ENCODE measurements at places on chromosomes 6 and 20.
A peak's percentile ranks its signal among the peaks of the same experiment; 100 is the strongest.

DNA sequence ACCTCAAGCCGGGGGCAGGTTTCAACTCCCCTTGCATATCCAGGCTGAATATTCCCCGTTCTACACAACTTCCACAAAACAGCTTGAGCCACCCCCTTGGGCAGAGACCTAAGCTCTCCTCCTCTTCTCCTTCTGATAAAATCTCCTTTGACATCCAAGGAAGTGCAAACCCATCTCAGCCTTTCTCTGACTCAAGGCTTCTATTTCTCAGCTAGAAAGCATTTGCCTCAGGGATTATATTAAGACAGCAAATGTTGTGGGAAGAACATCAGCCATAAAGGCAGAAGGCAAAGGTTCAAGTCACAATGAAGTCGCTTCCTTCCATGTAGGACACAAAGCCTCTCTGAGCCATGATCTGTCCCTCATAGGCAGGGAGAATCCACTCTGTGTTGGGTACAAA lies 386.6 kb upstream of the ARID1B start:
- DNase-seq: no peak

GRCh38 chr6:106003268-106003987 lies 82.7 kb upstream of the PRDM1 start:
- DNase-seq: no peak

DNA sequence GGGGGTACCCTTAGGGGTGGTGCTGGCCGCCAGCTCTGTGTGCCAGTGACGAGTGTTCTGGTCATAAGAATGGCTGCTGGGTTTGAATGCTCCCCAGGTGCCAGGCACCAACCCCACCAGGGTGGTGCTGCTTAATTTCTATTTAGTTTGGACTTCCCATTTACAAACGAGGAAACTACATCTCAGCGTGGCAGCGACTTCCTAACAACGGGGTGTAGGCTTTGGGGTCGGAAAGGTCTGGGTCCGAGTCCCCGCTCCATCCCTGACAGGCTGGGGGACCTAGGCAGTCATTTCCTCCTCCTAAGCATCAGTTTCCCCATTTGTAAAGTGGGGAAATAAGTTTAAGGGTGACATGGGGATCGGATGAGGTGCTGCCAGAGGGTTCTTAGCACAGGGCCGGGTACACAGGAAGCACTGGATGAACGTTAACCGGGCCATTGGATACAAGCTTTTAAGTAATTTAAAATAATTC lies 30.3 kb downstream of the CEBPB start:
- DNase-seq: no peak

- no peak for DNase-seq
Measured at GRCh38 chr6:105985098-105985815, 100.9 kb upstream of the PRDM1 start.

- DNase-seq: peak; percentile 20
Measured at GRCh38 chr6:24126586-24127192, 674 bp downstream of the NRSN1 start.

DNA sequence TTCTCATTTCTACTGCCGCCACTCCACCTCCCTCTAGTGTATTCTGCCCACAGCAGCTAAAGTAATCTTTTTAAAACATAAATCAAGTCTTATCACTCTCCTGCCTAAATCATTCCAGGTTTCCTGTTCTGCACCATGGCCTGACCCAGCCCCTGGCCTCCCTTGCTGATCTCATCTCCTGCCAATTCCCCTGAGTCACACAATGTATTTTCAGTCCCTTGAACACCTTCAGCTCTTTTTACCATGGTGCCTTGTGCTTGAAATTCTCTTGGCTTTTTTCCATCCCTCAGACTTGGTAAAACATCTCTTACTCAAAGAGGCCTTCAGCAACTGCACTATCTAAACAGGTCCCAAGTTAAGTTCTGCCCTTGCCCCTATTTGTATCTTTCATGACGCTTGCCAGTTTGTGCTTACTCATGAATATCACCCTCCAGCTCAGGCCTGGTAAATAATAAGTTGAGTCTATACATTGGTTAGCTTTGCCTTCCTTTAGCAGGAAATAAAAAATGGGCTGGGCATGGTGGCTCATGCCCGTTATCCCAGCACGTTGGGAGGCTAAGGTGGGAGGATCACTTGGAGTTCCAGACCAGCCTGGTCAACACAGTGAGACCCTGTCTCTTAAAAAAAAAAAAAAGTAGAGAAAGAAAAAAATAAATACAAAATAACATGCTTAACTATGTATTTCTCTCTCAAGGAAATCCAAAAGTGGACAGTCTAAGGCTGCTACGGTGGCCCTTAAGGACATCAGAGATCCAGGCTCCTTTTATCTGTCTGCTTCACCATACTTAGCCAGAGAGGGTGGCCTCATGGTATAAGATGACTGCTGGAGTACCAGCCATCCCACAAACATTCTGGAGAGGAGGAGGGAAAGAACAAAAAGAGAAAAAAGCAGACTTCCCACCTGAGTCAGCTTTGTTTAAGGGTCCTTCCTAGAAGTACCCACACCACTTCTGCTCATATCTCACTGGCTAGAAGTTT lies 62.2 kb downstream of the ARFGEF2 start:
- DNase-seq: no peak

GRCh38 chr20:24820345-24820744 lies 128.7 kb upstream of the CST7 start:
- DNase-seq: no peak

DNA sequence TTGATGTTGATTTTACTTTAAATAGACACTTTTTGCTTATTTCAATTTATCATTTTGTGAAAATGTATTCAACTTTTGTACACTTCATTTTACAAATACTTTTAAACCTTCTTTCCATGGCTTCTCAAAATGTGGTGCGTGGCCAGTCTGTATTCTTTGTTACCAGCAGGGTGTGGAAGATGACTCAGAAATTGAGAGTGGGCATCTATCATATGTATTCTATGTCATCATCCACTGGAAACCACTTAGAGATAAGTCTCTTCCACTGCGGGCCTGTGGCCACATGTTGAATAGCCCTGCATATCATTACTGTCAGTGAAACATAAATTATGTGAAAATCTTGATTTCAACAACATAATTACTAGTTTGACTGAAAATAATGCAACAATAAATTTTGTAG lies 52.6 kb upstream of the MC3R start:
- DNase-seq: no peak

GRCh38 chr20:57308451-57309271 lies 20.9 kb upstream of the SPO11 start:
- no peak for DNase-seq

Data from tibial nerve (tissue), 4 donors.